ENCODE measurements at places on chromosomes 5 and 9.

GRCh38 chr5:88778736-88779135, 104.2 kb downstream of the MEF2C start:
- no peak for DNase-seq

- DNase-seq, result no peak
These were observed 1.1 kb downstream of the SLC35A4 start for GRCh38 chr5:140565780-140566095.

- no peak for DNase-seq
These were observed 47.3 kb downstream of the ANKRD31 start for GRCh38 chr5:75189353-75189752.

DNA sequence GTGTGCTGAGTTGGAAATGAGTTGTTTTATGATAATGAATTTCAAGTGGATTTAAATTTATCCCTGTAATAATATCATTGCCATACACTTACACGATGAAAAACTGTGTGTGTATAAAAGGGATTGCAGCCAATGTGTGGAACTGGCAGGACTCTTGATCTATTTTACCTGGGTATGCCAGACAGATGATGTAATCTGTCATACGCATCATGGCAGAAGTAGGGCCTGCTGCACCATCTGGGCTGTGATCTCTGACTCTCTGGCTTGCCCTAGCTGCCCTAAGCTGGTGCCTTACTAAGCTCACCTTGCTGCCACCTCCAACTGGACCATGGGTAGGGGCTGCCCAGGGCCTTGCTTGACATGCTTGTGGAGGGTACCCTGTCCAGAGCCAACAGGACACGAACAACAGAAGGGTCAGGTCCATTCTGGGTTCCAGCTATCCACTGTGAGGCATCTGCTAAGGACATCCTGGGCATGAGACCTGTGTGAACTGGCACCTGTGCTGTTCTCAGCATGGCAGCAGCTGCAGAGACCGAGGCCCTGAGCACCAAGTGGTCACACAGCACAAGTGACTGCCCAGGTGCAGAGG, 184.2 kb downstream of the FSTL4 start:
- no peak for DNase-seq

GRCh38 chr9:109193974-109194556, 27.0 kb upstream of the FRRS1L start:
- DNase-seq, result no peak

DNA sequence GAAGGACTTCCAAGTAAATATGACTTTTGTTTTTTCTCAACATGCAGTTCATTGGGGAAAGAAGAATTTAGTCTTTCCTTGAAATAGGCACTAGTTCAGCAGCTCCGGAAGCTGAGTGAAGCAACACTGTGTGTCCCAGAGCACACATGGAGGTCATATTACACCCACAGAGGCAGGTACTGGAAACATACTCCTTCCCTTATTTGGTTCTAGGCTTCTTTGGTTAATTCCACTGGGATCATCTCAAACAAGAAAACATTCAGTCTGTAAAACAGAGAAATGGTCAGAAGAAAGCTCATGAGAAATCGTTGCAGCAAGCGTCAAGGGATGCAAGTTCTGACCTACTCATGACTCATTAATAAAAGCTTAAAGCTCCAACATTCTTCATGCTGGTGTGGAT, 175.1 kb upstream of the PCSK5 start:
- DNase-seq, result no peak

- no peak for DNase-seq
These were observed 1.2 kb downstream of the SCAMP1 start for GRCh38 chr5:78361631-78361993.

GRCh38 chr9:100322954-100323536, 29.7 kb downstream of the TEX10 start:
- DNase-seq, result peak; percentile 38

DNA sequence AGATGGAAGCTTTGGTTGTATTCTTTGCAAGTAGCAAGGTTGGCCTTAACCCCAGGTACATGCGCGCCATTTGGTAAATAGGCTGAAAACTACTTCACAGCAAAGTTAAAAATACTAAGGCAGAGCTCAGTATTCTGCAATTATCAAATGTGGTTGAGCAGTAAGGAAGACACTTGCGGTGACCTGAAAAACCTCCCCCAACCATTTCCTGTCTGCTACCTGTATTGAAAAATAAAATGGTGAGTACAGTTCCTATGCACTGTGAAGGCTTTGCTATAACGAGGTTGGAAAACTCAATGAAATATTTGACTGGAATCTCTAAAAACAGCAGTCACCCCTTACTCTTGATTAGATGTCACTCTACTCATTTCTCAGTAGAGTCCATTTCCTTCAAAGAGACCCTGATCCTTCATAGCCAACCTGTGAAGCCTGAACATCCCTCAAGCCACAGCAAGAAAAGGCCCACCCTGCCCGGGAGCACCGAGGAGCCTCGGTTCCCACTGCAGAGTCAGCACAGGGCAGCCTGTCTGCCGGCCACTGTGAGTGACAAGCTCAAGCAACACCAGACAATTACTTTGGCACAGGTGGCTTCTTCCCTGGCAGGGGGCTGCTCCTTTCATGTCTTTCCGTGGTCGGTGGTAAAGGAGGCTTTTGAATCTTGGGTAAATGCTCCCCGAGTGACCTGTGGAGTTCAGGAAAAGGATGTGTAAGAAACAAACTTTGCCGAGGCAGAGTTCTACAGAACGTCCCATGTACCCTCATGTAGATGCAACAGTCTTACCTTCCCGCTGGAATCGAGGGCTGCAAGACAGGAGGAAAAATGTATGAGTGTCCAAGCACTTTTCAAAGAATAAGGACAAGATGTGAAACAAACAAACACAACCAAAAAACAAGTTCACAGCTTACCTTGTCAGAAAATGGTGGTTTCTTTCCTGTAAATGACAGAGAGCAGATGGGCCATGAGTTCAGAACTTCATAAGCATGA, 29.6 kb downstream of the C5orf58 start:
- no peak for DNase-seq

DNA sequence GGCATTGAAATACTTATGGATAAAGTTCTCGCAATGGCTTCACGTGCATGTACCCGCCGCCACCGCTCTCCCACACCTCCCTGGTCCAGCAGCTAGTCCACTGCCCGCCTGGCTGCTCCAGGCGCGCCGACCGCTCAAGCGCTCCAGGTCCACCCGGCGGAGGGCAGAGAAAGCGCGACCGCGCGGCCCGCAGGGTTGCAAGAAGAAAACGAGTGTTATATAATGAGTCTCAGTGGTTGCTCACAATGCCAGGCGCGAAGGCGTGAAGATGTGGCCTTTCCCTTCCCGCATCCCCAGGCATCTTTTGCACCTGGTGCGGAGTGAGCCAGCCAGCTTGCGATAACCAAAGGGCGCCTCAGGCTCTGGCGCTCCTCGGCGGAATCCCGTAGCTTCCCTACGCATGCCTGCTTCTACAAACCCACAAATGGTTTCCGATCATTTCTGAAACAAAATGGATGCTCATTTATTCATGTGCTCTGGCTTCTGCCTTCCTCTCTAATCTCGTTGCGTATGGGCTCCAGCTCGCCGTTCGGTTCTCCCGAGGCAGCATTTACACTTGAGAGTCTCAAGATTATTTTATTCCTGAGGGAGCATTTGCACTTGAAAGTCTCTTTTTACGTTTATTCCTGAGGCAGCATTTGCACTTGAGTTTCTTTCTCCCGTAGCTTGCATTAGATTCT, 25.7 kb downstream of the CDKN2A start:
- no peak for DNase-seq

DNA sequence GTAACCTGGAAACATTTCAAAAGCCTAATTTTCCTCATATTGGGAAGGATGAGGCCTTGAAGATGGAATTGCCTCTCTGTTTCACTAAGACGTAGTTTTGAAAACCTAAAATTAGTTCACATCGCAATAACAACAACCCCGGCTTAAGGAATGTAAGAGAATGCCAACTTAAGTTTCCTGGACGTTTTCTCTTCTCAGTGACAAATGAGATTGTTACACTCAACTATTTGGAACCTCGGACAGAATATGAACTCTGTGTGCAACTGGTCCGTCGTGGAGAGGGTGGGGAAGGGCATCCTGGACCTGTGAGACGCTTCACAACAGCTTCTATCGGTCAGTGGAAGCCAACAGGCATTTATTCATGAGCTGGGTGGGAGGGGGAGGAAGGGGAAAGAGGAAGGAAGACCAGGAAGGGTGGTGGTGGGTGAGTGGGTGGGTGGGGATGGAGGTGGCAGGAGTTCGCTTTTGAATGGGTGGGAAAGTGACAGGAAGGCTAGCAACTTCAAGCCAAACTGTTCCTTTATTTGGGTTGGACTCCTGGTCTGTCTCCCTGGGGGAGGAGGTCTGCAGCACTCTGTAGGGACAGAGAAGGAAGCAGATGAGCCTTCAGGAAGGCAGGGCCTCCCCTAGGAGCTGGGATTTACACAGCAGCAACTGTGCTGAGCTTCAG, 83.4 kb downstream of the TEK start:
- no peak for DNase-seq

DNA sequence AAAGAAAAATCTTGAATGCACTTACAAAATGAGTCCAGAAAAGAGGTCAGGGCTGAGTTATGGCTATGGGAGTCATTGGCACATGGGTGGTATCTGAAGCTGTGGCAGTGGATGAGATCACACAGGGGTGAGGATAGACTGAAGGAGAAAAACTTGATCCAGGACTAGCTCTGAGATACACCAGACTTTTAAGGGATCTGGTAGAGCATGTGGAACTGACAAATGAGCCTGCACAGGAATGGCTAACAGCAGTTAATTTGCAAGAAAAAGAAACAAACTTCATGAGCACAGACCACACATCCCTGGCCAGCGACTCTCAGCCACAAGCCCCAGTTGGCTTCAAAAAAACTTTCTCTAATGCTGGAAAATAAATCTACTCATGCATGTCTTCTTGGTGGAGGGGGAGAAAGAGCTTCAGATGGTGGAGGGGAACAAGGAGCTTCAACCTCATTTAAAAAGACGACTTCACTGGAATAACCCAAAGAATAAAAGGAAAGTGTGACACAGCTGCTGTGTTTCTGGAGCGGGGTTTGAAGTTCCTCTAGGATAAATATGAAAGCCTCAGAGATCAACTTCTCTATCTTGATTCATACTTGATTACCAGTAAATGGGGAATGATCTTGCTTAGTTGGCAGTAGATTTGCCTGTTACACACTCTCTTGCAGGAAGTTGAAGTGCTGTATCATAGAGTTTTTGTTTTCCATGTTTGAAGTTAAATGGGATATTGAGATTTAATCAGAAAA, 33.6 kb downstream of the TNFAIP8 start:
- DNase-seq, result no peak

GRCh38 chr5:44506561-44506960, 117.3 kb upstream of the FGF10 start:
- DNase-seq, result no peak
